Neural crest cell (in vitro differentiated cells): ENCODE measurements at places on chromosomes 13 and 19. TPM values are rescaled to one million over a fixed set of nuclear protein-coding genes. Genes with fewer than 3 reads are reported as not detected.

GRCh38 chr13:37495046-37495445 is 103.5 kb downstream of the POSTN start:
- no peak for DNase-seq

DNA sequence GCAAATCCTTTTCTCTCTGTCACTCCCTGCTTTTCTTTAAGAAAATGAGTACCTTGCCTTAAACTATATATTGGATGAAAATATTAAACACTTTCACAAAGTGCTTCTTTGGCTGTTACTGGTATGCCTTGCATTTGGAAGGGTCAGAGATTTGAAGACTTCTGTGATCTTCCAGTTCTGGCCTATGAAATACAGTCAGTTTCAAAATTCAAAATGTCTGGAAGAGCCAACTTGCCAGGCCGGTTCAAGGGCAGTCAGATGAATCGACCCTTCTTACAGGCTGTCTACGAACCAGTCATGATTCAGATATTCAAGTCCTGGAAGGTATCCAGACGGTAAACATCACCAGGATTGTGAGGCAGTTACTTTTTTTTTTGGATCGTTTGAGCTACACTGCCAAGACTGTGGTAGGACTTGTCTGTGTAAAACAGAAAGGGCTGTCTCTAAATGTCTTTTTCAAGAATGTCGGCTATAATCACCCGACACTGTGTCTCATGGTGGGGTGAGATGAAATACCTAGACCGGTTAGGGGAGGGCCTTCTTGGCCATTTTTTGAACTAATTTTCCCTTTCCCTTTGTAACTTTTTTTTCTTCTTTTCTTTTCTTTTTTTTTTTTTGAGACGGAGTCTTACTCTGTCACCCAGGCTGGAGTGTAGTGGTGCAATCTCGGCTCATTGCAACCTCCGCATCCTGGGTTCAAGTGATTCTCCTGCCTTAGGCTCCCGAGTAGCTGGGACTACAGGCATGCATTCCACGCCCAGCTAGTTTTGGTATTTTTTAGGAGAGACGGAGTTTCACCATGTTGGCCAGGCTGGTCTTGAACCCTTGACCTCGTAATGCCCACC is 11.2 kb downstream of the ACTN4 start:
- DNase-seq: no peak

DNA sequence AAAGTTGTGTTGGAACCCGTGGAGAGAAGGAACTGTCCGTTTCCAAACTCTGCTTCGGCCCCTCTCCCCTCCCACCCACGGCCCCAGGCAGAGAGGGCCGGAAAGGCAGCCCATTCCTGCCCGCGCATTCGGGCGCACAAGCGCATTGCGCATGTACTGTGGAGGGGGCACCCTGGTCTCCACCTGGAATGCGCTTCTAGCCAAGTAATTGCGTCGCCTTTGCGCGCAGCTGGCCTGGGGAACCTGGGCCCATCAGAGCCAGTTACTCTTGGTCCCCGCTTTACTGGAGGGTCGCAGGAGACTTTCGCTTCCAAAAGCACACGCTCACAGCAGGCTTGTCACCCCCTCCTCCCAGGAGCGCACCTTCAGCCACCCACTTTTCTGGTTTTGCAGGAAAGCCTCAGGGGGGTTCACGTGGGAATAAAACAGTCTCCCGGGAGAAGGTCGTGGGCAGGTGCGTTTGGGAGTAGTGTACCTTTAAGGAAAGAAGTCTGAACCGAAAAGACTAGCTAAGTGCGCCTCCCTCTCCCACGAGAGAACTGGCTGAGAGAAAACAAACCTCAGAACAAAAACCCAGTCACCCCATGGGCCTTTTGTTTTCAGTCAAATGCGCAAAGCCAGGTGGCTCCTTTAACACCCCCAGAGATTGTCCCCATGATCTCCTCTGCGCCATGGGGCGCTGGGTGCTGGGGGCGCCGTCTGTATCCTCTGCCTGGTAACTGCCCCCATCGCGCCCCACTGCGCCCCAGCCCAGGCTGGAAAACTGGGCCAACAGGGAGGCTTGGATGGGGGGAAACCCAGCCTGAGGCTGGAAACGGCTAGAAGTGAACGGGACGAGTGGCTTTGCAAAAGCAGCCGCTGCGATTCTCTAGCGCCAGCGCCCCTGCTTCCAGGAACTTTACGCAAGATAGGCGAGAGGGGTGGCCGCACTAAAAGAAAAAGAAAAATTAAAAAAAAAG is 28.5 kb downstream of the GSX1 start:
- DNase-seq: no peak

Gene FCHO1
- 10.8 and 12.2 TPM in 2 replicates for total RNA-seq
